ENCODE measurements at places on chromosomes 11 and 22.

DNA sequence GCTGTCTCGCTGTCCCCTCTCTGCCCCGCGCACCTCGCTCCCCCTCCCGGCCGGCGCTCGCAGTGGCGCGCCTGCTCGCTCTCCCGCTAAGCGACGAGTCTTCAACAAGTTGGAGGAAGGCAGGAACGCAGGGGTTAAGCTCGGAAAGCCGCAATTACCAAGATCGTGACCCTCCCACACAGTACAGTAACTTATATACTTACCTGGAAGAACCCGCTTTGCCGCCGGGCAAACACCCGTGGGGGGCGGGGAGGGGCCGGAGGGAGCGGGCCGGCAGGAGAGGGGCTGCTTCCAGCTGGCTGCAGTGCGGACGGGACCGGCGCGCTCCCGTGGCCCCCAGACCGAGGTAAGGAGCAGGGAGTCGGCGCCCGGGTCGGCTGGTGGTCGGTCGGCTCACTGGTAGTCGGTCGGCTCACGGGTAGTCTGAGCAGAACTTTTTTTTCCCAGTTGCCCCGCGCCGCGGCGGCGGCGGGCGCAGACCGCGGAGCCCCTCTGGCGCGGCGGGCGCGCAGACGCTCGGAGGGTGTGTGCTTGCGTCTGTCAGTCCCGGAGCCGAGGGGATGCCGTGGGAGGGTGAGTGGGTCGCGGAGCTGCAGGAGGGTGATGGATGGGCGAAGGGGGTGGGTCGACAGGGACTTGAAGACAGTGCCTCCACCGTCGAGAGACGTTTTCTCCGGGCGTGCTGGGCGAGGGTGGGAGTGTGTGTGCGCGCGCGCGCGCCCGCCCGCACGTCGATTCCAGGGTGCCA is 101.2 kb upstream of the HSD17B12 start:
- peak; percentile 44 for DNase-seq

- no peak for DNase-seq
Measured at GRCh38 chr11:94946812-94947211, 26.5 kb downstream of the CWC15 start.

- DNase-seq, result no peak
Measured at GRCh38 chr11:122334546-122335339, 218.7 kb upstream of the BLID start.

- no peak for DNase-seq
Measured at GRCh38 chr22:25656724-25657123, 85.3 kb upstream of the MYO18B start.

- DNase-seq, result peak; percentile 87
Measured at GRCh38 chr11:2314525-2315394, 12.9 kb downstream of the TSPAN32 start.

GRCh38 chr11:13152736-13153541 is 124.7 kb upstream of the BMAL1 start:
- peak; percentile 24 for DNase-seq

DNA sequence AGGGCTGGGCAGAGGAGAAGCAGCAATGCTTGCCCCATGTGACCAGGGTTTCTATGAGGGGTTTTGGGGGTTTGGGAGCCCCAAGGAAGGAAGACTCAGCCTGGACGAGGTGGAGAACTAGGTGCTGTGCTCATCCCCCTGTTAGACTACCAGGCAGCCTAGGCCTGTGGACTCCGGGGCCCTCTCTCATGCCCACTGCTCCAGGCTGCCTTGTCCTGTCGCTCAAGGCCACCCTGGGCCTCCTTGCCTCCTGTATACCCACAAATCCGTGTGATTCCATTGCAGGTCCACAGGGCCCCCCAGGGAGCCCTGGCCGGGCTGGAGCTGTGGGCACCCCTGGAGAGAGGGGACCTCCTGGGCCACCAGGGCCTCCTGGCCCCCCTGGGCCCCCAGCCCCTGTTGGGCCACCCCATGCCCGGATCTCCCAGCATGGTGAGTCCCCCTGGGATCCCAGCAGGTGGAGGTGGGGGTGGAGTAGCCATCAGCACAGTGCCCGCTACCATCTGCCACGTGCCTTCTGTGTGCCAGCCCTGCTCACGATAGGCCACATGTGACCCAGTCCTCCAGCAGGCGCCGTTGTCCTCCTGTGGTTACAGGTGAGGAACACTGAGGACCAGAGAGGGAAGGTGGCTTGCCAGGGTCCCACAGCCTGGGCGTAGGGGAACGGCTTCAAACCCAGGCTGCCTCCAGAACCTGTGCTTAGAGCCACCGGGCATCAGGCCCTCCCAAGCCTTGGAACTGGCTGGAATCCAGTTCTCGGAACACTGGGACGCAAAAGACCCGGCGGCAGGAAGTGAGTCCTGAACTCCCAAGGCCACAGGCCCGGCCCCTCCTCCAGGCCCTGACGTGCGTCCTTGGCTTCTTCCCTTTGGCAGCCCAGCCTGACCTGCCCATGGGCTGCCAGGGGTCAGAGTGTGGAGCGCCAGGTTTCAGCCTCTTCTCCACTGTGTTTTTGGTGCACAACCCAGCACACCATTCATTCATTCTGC is 26.6 kb downstream of the EMID1 start:
- DNase-seq, result no peak

- DNase-seq, result no peak
Measured at GRCh38 chr11:1382831-1383607, 6.7 kb upstream of the BRSK2 start.

- no peak for DNase-seq
Measured at GRCh38 chr11:50098186-50098725, 65.6 kb downstream of the OR4C45 start.

GRCh38 chr11:95239871-95240649 is 9.1 kb upstream of the SESN3 start:
- no peak for DNase-seq

DNA sequence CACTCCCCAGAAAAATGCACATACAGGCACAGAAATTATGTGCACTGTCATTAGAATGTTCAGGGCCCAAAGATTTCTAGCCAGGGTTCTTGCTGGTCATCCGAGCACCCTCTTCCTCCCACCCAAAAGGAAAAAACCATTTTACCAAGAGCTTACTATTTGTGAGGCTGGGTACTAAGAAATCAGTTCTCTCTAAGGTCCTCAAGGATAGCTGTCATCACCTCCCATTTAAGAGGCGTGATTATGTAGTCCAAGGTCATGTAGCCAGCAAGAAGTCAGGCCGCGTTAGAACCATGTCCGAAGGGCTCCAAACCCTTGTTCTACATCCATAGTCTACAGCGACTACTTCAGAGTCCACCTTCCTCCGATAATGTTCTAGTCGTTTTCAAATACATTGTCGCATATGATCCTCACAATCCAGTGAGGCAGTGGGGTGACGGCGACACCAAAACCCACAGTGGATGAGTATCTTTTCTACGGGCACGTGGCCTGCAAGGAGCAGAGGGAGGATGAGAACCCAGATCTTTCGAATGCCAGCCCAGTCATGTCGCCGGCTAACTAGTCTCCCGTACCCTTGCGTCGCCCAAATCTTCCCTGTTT is 634 bp downstream of the TIMM8B start:
- peak; percentile 65 for DNase-seq
